ENCODE measurements at places on chromosomes 3 and 15.

GRCh38 chr3:118974356-118975097 lies 60.1 kb downstream of the IGSF11 start:
- DNase-seq, result no peak

DNA sequence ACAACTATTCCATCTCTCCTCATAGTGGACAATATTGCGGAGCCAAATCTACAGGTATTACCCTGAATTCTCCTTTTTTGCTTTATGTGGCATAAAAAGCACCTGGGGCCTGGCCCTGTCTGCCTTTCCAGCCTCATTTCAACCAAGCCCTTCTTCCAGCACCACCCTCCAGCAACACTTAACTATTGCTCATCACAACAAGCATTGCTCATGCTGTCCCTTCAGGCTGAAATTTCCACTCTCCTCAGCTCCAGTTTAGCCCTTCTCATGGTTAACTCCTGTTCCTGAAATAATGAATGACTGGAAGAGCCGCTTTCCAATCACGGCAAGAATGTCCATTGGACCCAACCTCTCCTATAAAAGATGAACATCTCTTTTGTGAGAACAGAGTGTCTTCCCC lies 107.4 kb downstream of the P2RY1 start:
- DNase-seq, result no peak

DNA sequence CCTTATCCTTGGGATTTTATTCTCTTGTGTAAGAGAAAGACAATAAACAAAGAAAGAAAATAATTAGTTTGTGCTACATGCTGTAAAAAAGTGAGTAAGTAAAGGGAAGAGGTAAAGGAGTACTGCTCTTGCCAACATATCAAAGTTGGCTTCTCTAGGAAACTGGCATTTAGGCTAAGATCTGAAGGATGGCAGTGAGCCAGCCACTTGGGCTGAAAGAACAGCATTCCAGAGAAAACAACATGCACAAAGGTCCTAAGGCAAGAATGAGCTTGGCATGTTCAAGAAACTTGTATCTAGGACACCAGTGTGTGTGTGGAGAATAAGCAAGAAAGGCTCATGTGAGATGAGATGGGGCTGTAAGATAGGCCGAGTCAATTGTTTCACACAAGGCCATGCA lies 245.5 kb upstream of the MANF start:
- no peak for DNase-seq

DNA sequence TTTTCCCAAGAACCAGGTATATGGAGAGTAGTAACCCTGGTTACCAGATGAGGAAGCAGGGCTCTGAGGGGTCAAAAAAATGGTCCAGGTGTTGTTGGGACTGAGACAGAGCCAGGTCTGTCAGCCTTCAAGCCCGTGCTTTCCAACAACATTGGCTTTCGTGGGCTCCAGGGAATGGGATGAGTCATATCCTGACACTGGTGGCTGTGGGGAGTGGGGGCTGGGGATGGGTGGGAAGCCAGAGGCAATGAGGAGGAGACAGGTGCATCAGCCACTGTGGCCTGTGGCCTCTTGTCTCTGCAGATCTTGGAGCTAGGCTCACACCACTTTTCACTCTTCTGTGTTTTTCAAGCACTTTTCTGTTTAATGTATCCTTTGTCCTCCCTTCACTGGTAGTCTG lies 38.2 kb downstream of the CORO2B start:
- no peak for DNase-seq

DNA sequence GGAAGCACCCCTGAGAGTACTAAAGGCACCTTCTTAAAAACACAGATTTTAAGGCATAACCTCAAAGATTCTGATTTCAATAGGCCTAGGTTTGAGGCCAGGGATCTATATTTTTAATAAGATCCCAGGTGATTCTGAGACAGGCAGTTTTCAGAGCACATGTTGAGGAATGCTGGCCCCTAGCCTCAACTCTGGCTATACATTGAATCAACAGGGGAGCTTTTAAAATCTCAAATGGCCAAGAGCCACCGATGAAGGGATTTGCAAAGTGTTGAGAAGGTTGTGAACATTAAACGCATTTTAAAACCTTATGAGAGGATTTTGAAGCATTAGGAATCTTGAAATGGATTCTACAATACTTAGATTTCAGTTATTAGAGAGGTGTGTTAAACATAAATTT lies 268.8 kb upstream of the ARHGEF26 start:
- no peak for DNase-seq

Data from suppressor macrophage treated with lipopolysaccharide for 4 hours (primary cell).